NT2/D1 (cell line): ENCODE measurements at places on chromosomes 1 and 21.

- no peak for DNase-seq
These were observed 10.7 kb downstream of the TACSTD2 start for GRCh38 chr1:58566339-58566738.

GRCh38 chr1:154821083-154821482 is 49.0 kb downstream of the KCNN3 start:
- no peak for DNase-seq

GRCh38 chr1:28306301-28306949 is 22.4 kb upstream of the MED18 start:
- no peak for DNase-seq

- no peak for DNase-seq
These were observed 192.9 kb downstream of the PCP4 start for GRCh38 chr21:40060083-40060677.

- DNase-seq: no peak
These were observed 704.5 kb upstream of the ADGRL4 start for GRCh38 chr1:79711001-79711431.

GRCh38 chr1:22687191-22687590 is 23.4 kb upstream of the EPHB2 start:
- DNase-seq: no peak

GRCh38 chr1:61539720-61540462 is 185.1 kb downstream of the TM2D1 start:
- DNase-seq: no peak

GRCh38 chr1:21175670-21176581 is 771 bp downstream of the EIF4G3 start:
- DNase-seq: no peak

DNA sequence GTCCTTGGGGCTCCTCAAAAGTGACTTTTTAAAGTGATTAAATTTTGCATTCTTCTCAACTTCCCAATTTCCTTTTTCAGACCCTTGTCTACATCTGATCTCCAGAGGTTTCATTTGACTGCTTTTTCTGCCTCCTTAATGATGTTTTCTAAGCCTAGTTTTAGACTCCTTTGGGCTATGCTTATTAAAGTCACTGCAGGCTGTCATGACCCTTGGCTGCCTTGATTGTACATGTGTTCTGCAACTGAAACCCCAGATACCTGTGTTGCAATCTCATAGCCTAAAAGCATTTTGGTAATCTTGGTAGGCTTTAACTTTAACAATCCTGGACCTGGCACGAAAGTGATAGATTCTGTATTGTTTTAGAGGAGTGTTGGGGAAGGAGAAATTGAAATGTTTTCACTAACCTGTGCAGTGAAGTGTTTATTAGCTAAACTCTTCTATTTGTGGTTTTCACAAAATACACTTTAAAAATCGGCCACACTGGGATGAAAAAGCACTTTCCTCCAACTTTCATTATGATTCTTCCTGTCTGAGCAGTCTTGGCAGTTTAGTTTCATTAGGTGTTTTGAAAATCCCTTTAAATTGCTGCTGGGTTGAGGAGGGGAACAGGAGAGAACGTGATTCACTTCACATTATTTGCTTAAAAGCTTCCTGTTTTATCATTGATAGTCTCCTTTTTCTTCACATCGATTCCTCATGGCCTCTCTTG is 4.9 kb downstream of the MACO1 start:
- DNase-seq: no peak

DNA sequence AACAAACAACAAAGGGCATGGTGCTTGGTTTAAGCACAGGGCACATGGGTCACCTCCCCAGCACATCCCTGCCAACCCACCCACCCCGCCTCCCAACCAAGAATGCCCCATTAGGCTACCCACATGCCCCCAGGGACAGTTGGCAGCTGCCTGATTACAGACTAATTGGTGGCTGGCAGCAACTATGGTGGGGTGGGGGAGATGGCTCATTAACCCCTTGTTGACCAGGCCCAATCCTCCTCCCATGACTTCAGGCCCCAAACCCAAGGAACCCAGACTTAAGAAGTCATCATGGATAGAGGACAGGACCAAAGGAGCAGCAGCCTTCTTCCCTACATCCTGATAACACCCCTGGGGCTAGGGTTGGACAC is 1.3 kb downstream of the RIMS3 start:
- no peak for DNase-seq

- DNase-seq: peak; percentile 8
These were observed 459.8 kb downstream of the KCNT2 start for GRCh38 chr1:196148367-196148970.

DNA sequence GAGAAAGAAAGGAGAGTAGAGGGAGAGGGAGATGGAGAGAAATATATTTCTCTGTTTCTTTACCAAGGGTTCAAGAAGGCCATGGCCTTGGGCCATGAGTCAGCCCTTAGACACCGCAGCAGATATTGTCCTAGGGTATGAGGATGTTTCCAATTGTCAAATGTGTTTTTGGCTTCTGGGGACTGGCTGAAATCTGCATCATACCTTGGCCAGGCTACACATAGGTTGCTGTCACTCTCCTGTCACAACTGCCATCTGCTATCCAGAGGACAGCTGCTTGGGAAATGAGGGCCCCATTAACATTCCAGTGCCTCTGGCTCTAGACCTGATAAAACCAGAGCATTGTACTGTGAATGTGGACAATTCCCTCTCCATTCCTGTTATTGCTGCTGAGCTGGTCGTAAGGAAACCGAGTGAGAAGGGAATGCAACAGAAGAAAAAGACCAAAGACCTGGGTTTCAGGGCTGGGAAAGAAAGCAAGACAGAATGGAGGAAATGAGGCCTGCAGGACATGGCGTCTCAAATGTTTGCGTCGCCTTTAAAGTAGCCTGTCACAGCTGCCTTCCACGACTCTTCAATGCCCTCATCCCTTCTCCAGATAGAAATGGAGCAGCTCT is 8.8 kb upstream of the PIGC start:
- no peak for DNase-seq

- no peak for DNase-seq
These were observed 8.7 kb downstream of the FAM131C start for GRCh38 chr1:16064536-16065268.

DNA sequence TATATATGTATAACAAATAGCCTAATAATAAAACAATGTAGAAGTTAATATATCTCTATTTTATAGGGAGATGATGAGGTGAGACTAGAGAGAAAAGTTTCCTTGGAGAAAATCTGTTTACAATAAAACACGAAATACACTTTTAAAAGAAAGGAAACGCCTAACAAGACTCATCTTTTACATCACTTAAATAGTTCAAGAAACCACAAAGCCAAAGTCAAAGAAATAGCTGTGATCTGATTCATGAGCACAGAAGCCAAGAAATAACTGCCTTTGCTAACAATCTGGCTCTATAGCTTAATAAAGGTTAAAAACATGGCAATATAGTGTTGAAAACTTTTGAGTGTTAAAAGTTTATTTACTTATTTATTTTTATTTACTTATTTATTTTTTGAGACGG is 61.5 kb downstream of the TOR3A start:
- DNase-seq: no peak
